ELF-1 (cell line): ENCODE measurements at places on chromosomes 3 and 15.
A peak's percentile ranks its signal among the peaks of the same experiment; 100 is the strongest.

- no peak for DNase-seq
Measured at GRCh38 chr15:82771789-82772607, 33.9 kb downstream of the FSD2 start.

- peak; percentile 65 for DNase-seq
Measured at GRCh38 chr3:197749315-197749600, 425 bp upstream of the FYTTD1 start.

DNA sequence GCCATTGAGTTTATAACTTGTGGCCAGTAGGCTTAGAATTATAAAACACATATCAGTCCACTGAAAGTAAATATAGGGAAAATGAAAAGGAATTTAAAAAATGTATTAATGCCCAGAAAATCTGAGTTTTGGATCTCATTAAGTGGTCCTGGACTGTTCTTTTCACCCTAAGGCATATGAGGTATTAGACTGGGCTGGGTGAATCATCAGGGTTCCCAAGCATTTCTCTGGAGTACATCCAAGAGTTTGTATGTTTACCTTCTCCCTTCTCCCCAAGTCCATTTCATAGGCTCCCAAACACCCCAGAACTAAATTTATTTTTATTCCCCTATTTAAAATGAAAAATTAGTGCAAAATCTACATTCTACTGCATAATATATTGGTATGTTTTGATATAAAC is 31.9 kb upstream of the SPTSSB start:
- DNase-seq = no peak

DNA sequence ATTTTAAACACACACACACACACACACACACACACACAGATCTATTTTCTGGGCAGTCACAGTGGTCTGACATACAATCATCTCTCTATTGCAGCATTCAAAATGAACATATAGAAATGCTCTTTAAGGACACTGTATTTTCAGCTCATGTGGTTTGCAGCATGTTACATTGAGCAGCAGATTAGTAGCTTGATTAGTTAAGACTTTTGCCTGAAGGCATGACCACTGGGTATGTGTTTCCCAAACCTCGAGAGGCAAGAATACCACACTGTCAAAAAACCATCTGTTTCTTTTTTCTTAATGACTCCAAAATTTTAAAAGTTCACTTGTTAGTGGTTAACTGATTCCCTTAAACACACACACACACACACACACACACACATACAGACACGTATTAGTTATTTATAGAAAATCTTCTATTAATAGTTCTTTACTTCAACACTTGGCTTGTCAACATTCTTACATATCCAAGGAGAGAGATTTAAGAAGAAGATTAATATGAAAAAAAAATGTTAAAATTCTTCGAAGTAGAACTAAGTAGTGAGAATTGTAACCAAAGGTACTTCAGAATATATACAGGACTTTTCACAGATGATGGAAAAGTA is 518.2 kb downstream of the CADM2 start:
- no peak for DNase-seq

GRCh38 chr3:128784232-128784631 is 58.2 kb downstream of the RAB7A start:
- peak; percentile 77 for DNase-seq

GRCh38 chr3:165903885-165904630 is 66.8 kb upstream of the BCHE start:
- DNase-seq = no peak

DNA sequence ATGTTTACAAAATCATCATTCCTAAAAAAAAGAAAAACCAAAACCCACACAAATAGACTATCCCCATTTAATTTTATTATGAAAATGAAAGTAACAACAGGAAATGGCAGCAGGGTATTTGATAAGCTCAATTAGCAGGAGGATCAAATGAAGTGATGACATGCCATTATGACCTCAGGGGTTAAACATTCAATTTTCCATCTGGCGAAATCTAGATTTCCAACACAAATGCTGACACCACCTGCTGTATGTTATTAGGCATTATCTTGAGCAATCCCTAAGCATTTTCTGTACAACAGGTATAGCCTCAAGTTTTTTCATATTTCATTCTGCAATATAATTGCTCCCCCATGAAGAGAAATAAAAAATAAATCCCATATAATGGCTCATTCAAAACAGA is 57.1 kb downstream of the SHQ1 start:
- no peak for DNase-seq

GRCh38 chr3:65808824-65809223 is 229.9 kb downstream of the MAGI1 start:
- DNase-seq = no peak

GRCh38 chr15:60095711-60096110 is 91.6 kb downstream of the FOXB1 start:
- DNase-seq = no peak

DNA sequence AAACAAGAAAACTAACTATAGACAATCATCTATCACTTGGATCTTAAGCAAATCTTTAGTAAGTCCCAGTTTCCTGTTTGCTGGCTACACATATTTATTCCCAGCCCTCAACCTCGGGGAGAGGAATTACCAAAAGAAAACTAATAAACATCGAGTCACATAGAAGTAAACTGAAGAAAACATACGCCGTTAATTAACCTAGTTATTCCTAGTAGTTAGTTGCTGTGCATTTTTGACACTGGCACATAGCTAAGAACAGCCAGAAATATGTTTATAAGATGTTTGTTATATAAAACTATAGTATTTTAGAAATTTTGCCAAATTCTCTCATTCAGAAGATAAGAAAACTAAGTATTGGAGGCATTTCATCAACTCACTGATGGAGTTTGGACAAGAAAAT is 407.2 kb upstream of the ARHGEF26 start:
- DNase-seq = no peak

DNA sequence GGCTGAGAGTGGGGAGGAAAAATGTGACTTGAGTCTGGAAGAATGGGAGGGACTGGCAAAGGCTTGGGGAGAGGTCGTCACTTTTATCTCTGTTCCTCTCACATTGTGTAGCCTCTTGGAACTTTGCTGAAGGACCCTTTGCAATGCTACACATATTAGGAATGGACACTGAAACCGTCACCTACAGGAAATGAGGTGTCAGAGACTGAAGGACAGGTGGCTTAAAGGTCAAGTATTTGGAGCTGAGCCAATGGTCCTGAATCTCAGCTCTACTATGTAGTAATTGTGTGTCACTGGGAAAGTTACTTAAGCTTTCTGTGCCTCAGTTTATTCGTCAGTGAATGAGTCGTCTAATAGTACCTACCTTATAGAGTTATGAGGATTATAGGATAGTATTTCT is 14.7 kb downstream of the MCTP2 start:
- no peak for DNase-seq

DNA sequence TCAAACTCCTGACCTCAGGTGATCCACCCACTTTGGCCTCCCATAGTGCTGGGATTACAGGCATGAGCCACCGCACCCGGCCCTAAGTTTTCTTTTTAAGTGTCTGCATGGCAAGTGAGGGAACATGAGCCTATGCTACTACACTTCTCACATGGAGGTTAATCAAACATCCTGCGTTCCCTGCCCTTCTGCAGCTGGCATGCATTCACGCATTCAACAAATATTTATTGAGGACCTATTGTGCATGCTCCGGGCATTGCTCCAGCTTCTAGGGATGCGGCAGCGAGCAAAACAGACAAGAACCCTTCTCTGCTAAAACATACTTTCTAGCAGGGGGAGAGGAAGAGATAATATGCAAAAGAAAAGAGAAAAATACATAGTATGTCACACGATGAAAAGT is 42.6 kb upstream of the ACKR4 start:
- DNase-seq = no peak

DNA sequence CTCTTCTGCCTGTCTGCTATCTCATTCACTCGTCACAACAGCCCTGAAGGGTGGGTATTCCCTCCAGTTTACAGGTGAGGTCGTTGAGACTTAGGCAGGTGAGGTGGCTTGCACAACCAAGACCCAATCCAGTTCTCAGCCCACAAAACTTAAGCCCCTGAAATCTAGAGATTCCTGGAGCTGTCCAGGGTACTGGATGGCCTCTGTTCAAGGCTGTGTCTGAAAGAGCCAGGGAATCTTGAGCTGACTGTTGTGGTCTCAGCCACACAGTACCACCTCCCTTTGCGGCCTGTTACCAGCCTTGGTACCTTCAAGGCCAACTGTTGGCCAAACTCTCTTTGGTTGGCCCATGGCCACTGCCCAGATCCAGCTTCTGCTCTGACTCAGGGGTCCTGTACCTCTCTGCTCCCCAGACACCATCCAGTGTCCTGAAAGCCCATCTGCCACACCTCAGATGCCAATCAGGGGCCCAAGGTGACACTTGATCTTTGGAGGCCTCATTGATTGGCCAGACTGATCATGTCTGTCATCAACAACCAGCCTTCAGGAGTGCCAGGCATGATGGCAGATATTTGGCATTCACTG is 10.9 kb upstream of the FAM107A start:
- peak; percentile 79 for DNase-seq

DNA sequence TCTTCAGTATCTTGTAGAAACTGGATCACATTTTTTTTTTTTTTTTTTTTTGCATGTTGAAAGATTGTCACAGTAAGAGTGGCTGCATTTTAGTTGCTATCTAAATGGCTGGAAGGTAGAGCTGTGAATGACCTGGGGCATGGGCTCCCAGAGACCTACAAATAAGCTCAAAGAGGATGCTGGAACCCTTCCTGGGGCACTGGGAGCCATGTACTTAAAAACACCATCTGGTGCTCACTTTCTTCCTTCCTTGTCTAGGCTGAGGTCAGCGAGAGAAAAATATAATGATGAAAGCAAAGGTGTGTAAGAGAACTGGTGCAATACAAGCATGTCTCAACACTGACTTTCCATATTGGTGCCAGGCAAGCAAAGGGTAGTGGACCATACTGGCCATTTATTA is 323.9 kb downstream of the SV2B start:
- no peak for DNase-seq

DNA sequence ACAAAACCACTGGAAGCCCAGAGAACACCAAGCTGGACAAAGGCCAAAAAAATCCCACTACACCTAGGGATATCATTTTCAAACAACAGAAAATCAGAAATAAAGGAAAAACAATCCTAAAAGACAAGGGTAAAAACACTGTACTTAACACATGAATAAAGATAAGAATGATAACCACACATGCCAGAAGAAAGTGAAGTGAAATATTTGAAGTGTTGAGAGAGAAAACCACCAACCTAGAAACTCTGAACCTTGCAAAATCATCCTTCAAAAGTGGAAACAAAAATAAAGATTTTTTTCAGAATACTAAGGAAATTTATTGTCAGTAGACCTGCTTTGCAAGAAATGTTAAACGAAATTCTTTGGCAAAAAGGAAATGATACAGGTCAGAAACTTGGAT is 45.1 kb downstream of the KPNA1 start:
- no peak for DNase-seq

- DNase-seq = no peak
Measured at GRCh38 chr15:40493089-40493840, 22.5 kb downstream of the CHST14 start.

DNA sequence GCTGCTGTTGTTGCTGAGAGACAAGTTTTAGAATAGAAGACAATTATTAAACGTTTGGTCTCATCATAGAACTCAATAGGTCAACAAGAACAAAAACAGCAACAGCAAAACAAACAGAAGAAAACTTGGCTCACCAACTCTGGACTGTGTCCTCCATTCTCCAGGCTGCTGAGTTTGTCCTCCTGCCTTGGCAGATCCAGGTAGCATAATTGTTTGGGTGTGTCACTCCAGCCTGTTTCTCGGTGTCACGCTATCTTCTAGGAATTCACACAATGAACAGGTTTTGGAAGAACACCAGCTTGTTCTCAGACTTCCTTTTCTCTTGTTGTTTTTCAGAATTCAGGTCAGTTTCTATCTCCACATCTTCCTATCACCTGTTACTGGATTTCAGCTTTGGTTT is 34.7 kb downstream of the ARRDC4 start:
- no peak for DNase-seq

DNA sequence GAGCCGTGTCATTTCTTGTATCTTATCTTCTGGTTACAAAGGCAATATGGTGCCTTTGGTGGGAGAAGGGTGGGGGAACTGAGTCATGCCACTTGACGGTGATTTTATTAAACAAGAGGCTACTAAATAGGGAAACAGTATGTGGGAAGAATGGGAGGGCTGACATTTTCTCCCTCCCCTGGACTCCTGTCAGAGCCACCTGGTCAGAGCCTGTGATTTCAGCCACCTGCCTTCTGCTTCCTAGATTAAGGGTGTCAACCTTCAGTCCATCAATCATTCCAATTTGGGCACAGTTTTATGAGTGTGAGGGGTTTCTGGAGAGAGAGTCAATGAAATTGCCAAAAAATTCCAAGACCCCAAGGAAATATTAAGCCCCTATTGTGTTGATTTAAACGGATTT is 87.4 kb downstream of the CHDH start:
- no peak for DNase-seq

DNA sequence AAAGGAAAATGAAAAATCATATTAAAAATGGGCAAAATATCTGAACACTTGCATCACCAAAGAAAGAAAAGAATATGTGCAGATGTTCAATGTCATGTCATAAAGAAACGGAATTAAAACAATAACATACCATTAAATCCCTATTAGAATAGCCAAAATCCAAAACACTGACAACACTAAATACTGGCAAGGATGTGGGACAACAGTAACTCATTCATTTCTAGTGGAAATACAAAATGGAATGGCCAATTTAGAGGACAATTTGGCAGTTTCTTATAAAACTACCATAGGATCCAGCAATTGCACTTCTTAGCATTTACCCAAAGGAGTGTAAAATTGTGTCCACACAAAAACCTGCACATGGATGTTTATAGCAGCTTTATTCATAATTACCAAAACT is 542.5 kb upstream of the UBE2E2 start:
- no peak for DNase-seq

- DNase-seq = no peak
Measured at GRCh38 chr3:30098243-30098642, 508.2 kb upstream of the TGFBR2 start.

DNA sequence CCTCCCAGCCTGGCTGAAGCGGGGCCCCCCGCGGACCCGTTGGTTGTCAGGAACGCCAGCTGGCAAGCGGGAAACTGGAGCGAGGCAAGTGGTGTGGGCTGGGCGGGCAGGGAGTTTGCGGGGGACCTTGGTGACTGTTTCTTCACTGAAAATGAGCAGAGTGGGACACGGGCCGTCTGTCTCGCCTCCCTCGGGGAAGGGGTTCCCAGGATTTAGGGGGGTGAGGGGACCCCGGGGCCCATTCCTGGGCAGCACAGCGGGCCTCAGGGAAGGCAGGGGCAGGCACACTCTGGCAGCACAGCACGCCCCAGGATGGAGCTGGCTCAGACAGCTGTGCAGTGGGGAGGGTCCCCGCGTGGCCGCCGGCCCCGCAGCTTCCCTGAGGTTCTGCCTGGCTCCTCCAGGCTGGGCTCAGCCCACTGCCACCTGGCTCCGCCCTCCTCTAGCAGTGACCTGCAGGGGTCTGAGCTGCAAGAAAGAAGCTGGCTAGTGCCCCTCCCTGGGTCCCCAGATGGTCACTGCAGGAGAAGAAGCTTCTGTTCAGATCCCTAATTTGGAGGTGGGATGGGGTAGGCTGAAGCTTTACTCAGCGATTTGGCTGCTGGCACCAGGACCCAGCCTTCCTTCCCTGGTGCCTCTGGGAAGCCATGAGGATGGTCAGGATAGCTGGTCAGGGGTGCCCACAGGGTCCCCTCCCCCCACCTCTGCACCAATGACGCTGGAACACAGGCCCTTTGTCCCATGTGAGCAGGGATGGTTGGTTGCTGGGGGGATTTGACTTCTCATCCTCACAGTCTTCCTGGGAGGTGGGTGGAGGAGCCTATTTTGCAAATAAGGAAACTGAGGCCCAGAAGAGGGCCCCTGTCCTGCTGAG is 90.4 kb downstream of the TBC1D2B start:
- DNase-seq = no peak
